ENCODE measurements at places on chromosomes 7 and 10.

DNA sequence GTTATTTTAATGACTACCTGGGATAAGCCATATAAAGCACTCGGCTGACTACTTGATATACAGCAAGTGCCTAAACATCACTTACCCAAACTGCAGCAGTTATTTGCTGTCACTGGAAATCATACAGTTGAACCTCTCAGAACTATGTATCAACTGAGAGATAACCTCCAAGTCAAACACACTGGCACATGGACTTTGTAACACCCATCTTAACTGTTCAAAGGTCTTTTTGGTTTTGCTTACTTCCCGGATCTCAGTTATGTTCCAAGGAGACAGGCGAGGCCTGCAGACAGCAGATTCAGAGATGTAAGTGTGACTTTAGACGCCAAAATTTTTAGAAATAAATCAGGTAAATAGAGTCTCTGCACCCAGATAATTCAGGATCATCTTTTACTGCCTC, 34.6 kb upstream of the DAGLB start:
- DNase-seq, result no peak

DNA sequence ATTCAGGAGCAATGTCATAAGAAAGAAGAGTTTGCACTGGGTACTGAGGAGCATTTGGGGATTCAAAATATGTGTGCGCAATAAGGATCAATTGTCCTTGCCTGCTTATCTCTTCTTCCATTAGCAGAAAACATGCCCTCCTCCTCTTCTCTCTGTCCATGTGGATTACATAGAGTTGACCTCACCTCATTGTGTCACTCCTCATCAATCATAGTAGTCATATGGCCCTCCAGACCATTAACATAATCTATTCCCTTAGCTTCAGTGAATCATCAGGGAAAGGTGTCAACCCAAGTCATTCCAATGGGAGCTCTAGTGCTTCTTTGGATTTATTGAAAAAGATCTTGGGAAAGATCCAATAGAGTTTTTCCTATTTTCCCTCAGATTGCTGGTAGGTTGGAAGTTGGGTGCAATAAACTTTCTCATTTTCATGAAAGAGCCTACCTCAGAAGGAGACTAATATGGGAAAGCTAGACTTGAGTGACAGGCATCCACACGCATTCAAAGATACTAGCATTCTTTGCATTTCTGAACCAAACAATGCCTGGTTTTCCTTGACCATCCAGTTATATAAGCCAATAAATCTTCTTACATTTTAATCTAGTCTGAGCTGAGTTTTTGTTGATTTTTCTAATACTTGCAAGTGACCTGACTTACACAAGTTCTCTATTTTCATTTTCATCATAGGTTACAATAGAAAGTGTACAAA, 71.5 kb upstream of the FAM13C start:
- no peak for DNase-seq

DNA sequence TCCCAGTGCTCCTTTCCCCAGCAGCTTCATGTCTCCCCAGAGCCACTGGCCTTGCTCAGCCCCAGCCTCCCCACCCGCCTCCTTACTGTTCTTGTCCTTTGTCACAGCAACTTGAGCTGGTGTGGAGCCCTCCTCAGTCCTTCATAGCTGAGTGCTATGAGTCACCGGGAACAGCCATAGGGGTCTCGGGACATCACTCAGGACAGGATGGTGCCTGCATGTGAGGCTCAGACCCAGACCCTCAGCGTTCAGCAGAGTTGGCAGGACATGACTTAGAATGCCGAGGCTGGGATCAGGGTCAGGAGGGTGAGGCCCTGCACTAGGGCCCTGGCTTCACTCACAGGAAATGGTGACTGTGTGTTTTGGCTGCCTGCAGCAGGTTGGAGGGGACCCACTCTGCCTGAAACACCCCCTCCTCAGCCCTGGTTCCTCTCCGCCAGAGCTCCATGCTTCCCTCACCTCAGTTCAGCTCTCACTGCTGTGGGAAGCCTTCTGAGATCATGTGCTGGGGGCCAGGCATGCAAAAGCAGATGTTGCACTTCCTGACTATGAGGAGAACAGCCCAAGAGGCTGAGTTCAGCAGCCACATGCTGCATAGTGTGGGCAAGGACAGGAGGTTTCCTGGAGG, 40.7 kb upstream of the GJD4 start:
- DNase-seq, result no peak

GRCh38 chr7:42250411-42250810, 13.4 kb upstream of the GLI3 start:
- no peak for DNase-seq

- DNase-seq, result no peak
Observed at GRCh38 chr7:117283371-117283770, 39.5 kb downstream of the WNT2 start.

All from effector memory CD4-positive, alpha-beta T cell (primary cell).